Osteoblast (primary cell): ENCODE measurements at places on chromosomes 3 and 15. TPM values are rescaled to one million over a fixed set of nuclear protein-coding genes. Genes with fewer than 3 reads are reported as not detected.

Gene ACY1
- total RNA-seq: 35.7 and 37.6 TPM in 2 replicates

- no peak for DNase-seq
- H3K27ac ChIP-seq: no peak overlapping the region
- no peaks in the 10 kb centered on the region for H3K4me1 ChIP-seq
Observed at GRCh38 chr3:169618894-169619792, 44.4 kb downstream of the MECOM start.

- H3K27ac ChIP-seq: no peak overlapping the region
- H3K4me3 ChIP-seq: no peak overlapping the region
Observed at GRCh38 chr3:148510116-148510515, 187.6 kb upstream of the AGTR1 start.

DNA sequence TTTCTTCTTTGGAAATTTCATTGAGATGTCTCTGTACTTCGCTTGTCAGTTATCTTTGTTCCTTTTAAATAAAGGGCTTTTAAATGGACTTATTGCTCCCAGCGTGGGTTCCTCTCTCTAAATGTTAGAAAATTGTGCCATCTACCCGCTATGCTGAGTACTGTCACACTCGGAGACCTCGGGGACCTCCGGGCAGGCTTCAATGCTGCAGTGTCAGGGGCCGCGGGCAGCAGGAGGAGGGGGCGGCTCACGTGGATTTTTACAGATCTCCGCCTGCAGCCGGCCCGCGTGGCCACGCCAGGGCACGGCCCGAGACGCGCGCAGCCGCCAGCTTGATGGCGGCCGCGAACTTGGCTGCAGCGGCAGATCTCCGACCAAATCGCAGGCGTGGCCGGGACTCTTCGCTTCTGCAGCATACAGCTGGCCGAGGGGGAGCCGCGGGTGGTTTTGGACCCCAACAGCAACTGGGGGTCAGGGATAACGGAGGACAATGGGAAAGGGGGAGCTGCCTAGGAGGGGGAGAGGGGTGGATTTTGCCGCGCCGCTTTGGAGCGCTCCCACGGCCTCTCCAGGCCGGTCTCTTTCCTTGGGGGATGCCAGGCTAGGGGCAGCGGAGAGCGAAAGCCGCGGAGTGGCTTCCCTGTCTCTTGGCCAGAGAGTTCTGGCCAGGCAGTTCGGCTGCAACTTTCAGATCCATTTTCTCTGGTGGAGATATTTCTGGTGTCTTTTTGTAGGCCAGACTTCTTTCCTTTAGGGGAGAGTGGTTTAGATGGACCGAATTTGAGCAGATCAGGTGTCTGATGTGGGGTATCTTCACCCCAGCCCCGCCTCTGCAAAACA, 15.3 kb downstream of the NR2F2 start:
- peak overlapping the region; percentile 77 for H3K4me3 ChIP-seq
- H3K36me3 ChIP-seq: peaks cover 11% of the 10 kb centered on the region
- no peaks in the 10 kb centered on the region for H3K27me3 ChIP-seq
- peaks cover 46% of the 10 kb centered on the region for H3K4me1 ChIP-seq
- peak; percentile 97 for DNase-seq
